Naive thymus-derived CD4-positive, alpha-beta T cell (primary cell): ENCODE measurements at places on chromosomes 2 and 18. TPM values are rescaled to one million over a fixed set of nuclear protein-coding genes. Genes with fewer than 3 reads are reported as not detected.

DNA sequence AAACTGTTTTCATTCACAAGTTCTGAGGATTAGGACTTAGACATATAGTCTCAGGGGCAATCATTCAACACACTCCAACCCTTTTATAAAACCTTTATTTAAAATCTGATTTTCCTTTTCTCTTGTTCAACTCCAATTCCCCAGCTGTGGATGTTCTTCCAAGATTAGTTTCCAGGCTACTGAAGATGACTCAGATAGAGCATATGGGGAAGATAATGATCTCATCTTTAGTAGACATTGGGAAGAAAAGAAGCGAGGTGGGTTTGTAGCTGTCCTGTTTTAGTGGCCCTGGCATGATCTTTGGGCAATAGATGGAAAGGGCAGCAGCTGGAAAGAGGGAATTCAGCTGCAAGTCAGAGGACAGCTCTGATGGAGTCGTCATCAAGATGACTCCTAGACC, 247.7 kb upstream of the CCDC68 start:
- no peak overlapping the region for H3K4me3 ChIP-seq
- no peak for DNase-seq
- no peak overlapping the region for H3K27ac ChIP-seq
- H3K4me1 ChIP-seq = no peaks in the 10 kb centered on the region

- H3K36me3 ChIP-seq = no peaks in the 10 kb centered on the region
- no peaks in the 10 kb centered on the region for H3K27me3 ChIP-seq
- H3K4me1 ChIP-seq = no peaks in the 10 kb centered on the region
Measured at GRCh38 chr2:5539282-5540165, 152.7 kb upstream of the SOX11 start.

The CCDC85A gene
- total RNA-seq = not detected in 2 replicates

DNA sequence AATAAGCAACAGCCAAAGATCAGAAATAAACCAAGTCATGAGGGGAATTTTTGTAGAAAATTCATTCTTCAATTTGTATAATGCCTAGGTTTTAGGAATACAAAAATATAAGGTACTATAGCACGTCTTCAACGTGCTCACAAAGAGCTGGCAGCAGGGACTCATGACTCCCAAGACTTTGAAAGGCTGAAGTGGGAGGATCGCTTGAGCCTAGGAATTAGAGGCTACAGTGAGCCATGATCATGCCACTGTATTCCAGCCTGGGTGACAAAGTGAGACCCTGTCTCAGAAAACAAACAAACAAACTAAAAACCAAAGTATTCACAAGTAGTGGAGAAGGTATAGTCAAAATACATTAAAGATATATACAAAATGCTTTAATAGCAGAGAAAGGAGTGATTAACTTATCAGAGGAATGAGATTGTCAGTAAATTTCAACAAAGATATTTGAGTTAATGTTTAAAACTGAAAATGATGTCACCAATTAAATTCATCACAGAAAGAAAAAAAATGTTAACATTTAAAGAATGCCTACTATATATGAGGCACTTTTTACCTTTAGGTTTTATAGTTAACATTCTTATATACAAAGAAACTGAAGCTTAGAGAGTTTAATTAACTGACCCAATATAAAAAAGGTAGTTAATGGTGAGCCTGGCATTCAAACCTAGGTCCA, 3.2 kb downstream of the WDR33 start:
- no peak overlapping the region for H3K27ac ChIP-seq
- DNase-seq = no peak
- H3K4me1 ChIP-seq = peaks cover 23% of the 10 kb centered on the region
- H3K36me3 ChIP-seq = no peaks in the 10 kb centered on the region

GRCh38 chr2:236508466-236508865, 61.2 kb upstream of the ACKR3 start:
- no peaks in the 10 kb centered on the region for H3K27me3 ChIP-seq
- H3K27ac ChIP-seq = no peak overlapping the region
- H3K4me1 ChIP-seq = peaks cover 4% of the 10 kb centered on the region

The NR4A2 gene
- 2.2 TPM for total RNA-seq

DNA sequence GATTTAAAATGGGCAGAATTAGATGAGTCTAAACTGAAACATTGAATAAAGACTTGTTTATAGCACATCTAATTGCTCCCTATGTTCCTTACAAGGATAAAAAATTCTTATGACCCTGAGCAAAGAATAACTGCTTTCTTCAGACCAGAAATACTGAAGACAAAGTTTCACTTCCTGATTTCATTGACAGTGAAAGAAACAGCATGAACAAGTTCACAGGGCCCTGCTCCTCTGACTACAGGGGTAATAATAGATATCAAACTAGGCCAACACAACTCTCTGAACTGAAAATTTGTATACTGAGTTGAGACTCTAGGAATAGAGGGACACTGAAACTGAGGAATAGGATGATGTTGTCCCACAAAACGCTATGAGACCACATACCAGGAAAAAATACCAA, 1383.3 kb upstream of the CDH2 start:
- no peaks in the 10 kb centered on the region for H3K27me3 ChIP-seq
- no peaks in the 10 kb centered on the region for H3K4me1 ChIP-seq
- H3K27ac ChIP-seq = no peak overlapping the region
- H3K36me3 ChIP-seq = no peaks in the 10 kb centered on the region
- DNase-seq = no peak
- no peak overlapping the region for H3K4me3 ChIP-seq

- no peak overlapping the region for H3K27ac ChIP-seq
- H3K36me3 ChIP-seq = no peaks in the 10 kb centered on the region
- no peak overlapping the region for H3K4me3 ChIP-seq
- peaks cover 8% of the 10 kb centered on the region for H3K4me1 ChIP-seq
- H3K27me3 ChIP-seq = no peaks in the 10 kb centered on the region
Measured at GRCh38 chr2:160347269-160347863, 146.2 kb downstream of the RBMS1 start.

DNA sequence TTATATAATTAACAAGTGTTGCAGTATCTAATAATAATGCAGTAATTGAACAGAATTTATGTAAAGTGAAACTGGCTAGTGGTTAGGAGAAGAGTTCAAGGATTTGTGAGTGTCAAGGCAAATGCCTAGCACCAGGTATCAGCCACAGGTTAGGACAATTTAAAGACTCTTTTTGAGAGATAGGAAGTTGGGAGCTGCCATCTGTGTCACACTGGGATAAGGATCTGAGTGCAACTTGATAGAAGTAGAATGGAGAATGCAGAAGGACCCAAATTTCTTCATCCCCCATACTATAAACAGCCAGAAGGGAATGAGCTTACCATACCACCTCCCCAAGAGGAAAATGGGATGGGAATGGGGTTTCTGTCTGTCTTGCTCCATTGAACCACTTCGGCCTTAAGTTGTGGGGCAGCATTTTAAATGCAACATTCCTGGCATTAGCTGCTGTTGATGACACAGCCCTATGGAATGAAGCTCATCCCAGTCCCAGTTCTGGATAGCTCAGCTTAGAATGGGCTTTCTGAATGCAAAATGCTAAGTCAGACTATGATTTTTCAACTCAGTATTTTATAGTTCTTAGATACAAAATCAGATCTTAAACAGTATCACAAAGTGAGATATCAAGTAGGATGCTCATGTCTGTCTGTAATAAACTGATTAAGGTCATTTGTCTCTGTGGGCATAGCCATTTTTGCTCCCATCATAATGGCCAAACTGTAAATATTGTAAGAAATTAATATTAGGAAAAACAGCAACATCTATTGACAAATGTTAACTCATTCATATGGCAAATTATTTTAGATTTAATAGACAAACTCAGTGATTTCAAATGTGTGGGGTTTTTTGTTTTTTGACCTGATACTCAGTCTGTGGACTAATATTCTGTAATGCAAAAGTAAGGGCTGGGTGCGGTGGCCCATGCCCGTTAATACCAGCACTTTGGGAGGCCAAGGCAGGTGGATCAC, 44.0 kb downstream of the GPR155 start:
- no peak overlapping the region for H3K4me3 ChIP-seq
- H3K4me1 ChIP-seq = no peaks in the 10 kb centered on the region
- H3K27ac ChIP-seq = no peak overlapping the region
- peaks cover 30% of the 10 kb centered on the region for H3K36me3 ChIP-seq
- no peaks in the 10 kb centered on the region for H3K27me3 ChIP-seq
- no peak for DNase-seq
